ENCODE measurements at places on chromosomes 12 and 14. TPM values are rescaled to one million over a fixed set of nuclear protein-coding genes. Genes with fewer than 3 reads are reported as not detected.

- peak; percentile 25 for DNase-seq
These were observed 63.9 kb downstream of the KLHL28 start for GRCh38 chr14:44897845-44898151.

GRCh38 chr12:97177481-97177880 is 270.4 kb downstream of the NEDD1 start:
- no peak for DNase-seq

GRCh38 chr12:86914721-86915120 is 658.5 kb upstream of the MGAT4C start:
- DNase-seq, result no peak

The PPM1H gene
- 6.5 TPM for total RNA-seq
